ENCODE measurements at places on chromosomes 11 and 22.

- DNase-seq = no peak
Measured at GRCh38 chr11:132334769-132335280, 964.4 kb downstream of the NTM start.

- DNase-seq = no peak
Measured at GRCh38 chr11:89177691-89178231, at the start of gene TYR. TSS of gene TYR (plus strand) at chr11:89177875. CDS start at chr11:89177954, 79 bp downstream.

- no peak for DNase-seq
Measured at GRCh38 chr22:23537416-23537815, 42.7 kb downstream of the IGLL1 start.

DNA sequence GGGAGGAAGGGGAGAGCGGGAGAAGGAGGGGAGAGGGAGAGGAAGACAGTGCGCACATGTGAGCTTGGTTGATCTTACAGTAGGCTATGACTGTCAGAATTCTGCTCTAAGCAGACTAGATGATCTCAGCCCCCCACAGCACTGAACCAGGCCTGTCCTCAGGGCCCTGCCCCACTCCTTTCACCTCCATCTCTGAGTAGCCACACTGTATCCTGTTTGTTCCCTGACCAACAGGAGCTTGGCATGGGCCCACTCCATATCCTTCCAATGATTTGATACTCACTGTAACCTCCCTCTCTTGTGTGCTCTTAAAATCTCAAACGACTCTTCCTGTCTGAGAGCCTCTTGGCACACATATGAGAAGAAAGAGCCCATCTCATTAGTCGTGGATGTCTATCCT is 86.1 kb upstream of the PARVA start:
- DNase-seq = no peak

DNA sequence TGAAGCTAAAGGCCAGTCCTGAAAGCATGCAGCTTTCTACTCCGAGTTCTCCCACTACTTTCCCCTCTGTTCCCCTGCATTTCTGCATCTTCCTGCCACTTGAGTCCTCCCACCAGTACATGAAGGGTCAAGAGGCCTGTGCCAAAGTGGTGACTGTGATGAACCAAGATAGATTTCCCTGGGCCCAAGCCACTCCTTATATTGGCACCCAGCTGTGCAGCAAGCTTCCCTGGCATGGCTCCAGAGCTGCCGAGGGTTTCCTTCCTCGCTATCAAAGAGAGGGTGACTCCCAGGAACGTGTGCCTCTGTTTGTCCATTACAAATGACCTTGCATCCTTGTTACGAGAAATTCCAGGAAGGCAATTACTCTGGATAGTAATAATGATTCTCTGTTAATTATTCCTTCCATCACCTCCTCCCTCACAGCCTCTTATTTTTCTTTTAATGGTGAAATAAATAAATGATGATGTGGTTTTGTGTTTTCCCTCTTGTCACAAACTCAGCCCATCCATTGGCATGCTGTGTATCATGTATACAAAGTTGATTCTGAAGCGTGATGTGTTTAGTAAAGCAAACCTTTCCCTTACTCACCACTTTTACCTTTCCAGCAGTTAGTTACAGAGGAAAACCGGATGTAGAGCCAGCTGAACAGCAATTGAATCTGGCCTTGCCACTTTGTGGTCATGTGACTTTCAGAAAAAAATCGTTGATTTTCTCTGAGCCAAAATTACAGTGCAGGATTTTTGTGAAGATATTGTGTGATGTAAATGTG is 8.3 kb downstream of the SRSF8 start:
- no peak for DNase-seq

Data from fibroblast of skin of right quadriceps (primary cell).